ENCODE measurements at places on chromosomes 3 and 15.

DNA sequence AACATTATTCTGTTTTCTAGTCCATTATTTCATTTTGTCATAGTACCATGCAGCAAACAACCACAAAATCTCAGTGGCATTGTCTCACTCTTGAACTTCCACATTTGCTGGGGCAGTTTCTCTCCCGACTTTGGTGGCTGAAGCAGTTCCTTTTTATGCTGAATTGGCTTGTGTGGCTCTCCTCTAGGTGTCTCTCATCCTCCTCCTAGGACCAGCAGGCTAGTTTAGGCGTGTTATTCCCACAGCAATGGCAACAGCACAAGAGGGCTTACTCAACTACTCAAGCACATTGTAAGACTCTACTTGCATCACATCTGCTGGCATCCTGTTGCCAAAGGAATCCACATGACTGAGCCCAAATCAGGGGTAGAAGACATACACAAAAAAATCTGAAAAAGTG lies 201.8 kb upstream of the KCNH8 start:
- no peak for DNase-seq

DNA sequence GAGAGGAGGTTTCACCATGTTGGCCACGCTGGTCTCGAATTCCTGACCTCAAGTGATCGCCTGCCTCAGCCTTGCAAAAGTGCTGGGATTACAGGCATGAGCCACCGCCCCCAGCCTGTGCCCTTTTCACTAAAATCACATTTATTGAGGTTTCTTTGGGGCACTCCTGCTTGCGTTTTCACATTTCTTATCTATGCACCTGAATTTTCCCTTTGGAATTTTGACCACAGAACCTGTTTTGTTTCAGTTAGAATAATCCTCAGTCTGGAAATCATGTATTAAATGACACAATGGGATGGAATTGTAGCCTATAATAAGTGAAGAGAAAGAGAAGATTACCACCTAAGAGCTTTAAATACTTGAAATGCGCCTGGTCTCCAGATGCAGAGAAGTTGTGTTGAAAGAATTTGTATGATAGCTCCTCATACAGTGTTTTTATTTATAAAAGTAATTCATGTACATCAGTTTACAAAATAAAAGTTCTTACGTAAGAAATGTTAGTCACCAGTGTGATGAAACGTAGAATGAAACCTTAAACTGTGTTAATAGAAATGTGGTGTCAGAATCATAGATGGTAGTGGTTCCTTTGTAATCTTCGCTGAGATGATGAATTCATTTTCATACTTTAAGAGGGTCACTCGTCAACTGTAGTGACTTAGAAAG lies 107.0 kb downstream of the TCF12 start:
- DNase-seq, result no peak

DNA sequence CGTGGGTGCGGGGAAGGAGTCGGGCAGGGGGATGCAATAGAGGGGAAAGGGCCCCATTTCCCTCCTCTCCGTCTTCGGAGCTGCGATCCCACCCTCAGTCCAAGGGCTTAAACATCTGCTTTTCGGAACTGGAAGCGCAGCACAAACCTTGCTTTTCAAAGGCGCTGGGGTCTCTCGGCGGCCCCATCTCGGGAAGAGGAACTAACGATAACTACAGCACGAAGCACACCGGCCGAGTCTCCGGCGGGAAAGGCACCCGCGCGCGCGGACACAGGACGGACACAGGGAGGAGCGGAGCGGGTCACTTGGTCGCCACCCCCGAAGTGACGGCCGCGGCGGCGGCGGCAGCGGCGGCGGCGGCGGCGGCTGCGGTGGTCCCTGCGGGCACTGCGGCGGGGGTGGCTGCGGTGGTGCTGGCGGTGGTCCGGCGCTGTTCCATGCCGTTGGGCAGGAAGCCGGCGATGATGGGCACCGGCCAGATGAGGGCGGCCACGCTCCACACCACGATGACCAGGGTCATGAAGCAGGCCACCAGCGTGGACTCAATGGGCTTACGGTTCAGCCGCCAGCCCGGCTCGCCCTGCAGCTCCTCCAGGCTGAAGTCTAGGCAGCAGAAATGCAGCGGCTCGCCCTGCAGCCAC lies 1.1 kb downstream of the TMEM158 start:
- DNase-seq, result no peak

- no peak for DNase-seq
These were observed 163.4 kb upstream of the IQSEC1 start for GRCh38 chr3:13236557-13237173.

DNA sequence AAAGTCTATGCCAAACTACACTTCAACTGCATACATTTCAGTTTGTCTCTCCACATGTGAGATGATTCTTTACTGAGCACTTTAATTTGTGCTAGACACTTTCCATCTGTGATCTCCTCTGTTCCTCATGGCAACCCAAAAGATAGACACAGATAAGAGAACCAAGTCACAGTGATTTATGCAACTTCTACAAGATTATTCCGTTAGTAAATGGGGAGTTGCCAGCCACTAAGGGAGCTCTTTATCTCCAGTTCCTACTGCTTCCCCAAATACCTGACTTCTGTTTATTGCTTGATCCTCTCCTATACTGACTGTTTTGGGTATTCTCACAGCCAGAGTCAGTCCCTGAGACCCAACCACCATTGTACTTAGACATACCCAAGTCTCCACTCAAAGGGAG lies 24.1 kb upstream of the AKAP13 start:
- no peak for DNase-seq

- no peak for DNase-seq
These were observed 76.9 kb upstream of the IGSF10 start for GRCh38 chr3:151537726-151538125.

DNA sequence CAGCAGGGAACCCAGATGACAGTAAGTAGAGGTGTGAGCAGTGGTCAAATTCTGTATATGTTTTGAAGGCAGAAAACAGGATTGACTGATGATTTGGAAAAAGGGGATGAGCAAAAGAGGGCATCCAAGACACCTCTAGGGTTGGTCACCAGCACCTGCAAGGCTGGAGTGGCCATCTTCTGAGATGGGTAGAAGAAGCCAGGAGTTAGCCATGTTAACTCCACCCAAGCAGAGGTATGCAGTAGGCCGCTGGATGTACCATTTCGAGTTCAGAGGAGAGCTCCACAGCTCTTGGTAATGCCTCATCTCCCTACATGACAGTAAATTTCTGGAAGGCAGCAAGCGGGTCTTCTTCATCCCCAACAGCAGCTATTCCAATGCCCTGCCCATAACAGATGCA lies 7.0 kb downstream of the RFTN1 start:
- no peak for DNase-seq

DNA sequence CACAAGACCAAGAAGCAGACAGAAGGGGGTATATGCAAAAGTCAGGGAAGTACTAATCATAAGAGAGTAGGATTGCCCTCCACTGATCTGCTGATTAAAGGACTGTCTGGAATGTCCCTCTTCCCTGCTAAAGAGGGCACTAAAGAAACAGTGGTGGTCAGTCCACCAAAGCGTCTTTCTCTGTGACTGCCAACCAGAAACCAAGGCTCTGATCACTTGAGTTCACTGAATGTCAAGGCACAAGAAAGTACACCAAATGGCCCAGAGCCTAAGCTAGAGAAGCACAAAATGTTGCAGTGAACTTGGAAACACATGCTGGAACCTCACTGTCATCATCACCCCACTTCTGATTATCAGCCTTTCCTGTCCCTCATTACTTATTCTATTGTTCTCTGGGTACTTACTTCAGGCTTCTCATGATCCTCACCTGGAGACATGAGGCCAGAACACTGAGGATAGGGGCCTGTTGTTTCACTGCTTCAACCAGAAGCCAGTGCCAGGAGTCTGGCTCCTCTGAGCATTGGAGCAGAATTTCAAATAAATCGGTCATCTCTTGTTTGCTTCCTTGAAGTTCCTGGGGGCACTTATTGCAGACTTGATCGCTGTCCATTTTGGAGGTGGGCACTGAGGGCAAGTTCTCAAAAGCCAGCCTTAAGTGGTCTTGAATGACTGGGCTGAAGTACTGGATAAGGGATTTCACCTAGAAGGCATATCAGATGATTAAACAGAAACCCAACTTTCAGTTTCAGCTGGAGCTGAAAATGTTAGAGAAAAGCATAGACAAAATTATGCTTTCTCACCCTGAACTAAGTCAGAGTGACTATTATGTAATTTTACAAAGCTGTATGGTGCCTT lies 58.9 kb downstream of the EIF3J start:
- no peak for DNase-seq

DNA sequence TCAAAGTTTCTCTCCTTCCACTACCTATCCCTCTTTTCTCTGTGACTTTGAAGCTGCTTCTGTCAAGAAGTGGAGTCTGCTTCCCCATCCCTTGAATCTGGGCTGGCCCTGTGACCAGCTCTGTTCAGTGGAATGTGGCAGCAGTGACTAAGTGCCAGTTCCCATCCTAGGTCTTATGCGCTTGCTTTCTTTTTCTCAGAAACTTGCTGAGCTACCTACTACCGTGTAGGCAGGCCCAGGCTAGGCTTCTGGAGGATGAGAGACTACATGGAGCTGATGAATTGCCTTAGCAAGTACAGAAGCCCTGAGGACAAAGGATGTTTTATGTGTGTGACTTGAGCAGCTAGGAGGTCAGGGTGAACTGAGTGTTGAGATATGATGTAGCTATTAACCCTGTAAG lies 123.2 kb downstream of the PDCD6IP start:
- DNase-seq, result no peak

DNA sequence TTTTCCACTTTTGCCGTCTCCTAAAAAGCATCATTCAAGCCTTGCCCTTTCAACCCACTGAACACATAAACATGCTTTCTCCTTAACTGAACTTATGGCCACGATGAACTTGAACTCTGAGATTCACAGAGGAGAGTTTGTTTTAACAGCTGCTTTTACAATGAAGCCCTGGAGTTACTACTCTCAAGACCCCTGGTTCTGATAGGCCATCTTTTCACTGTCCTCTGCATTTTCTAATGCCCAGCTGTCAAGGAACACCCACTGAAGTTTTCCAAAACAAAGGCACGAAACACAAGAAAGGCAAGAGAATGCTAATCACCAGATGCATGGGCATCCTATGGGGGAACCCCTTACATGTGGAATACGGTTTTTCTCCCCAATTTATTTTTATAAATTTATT lies 100.8 kb downstream of the ADAMTS9 start:
- DNase-seq, result no peak

GRCh38 chr3:101413656-101414055 lies 93.3 kb upstream of the IMPG2 start:
- DNase-seq, result no peak

DNA sequence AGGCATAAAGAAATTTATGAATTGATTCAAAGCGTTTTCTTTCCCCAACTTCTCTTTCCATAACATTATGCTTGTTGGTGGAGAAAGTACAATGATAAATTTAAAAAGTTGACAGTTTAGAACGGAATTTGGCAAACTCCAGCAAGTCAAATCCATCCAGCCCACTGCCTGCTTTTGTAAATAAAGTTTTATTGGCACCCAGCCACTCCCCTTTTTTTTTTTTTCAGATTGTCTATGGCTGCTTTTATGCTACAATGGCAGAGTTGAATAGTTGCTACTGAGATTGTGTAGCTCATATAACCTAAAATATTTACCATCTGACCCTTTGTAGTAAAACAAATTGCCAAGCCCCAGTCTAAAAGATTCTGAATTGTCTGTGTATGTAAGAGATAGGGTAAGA lies 112.8 kb upstream of the RBMS3 start:
- no peak for DNase-seq

Data from NCI-H1930 (cell line).